ENCODE measurements at places on chromosomes 2 and 18.
A peak's percentile ranks its signal among the peaks of the same experiment; 100 is the strongest.

GRCh38 chr2:241224018-241224850 lies 35.8 kb downstream of the ANO7 start:
- DNase-seq: no peak

- DNase-seq: no peak
These were observed 8.4 kb downstream of the MYOM1 start for GRCh38 chr18:3211236-3211992.

DNA sequence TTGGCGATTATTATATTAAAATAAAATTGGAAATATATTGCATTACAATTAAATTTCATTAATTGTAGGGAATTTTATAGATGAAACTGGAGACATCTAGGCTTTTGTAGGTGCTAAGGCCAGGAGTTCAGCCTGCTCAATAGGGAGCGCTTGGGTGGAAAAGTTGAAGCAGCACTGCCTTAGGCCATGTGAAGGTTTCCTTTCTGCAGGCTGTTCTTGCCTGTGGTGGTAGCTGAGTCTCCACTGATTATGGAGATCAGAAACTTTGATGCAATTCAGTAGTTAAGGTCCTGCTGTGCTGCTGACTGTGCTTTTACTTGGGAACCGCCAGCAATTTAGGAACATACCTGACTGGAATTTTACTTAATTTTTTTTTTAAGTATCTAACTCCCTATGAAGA lies 179.9 kb upstream of the BOD1L2 start:
- no peak for DNase-seq

GRCh38 chr2:170883683-170884082 lies 45.4 kb upstream of the GORASP2 start:
- no peak for DNase-seq

GRCh38 chr2:39050109-39050508 lies 70.7 kb downstream of the SOS1 start:
- DNase-seq: no peak

DNA sequence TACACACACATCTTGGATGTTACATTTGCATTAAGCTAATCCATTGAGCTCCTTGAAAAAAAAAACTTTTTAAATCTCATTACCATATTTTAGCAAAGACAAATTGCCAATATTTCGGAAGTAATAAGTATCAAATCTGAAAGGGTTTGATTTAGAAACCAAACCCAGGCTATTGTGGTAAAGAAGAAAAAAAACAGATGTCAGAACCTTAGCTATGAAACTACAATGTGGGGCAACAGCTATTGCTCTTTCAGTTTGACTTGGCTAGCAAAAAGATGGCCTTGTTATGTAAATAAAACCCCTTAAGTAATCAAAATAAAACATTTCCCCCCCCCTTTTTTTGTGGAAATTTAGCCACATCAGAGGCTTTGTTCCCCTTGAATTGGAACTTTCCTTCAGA lies 41.2 kb upstream of the REG3A start:
- DNase-seq: no peak

- DNase-seq: no peak
These were observed 121.3 kb downstream of the NDUFA10 start for GRCh38 chr2:239903803-239904202.

- no peak for DNase-seq
These were observed 12.1 kb downstream of the ANKRD23 start for GRCh38 chr2:96831679-96832078.

GRCh38 chr2:50746526-50746925 lies 285.4 kb downstream of the NRXN1 start:
- DNase-seq: no peak

- peak; percentile 4 for DNase-seq
These were observed 45.1 kb downstream of the SLC9A2 start for GRCh38 chr2:102664471-102664909.

- no peak for DNase-seq
These were observed 154.2 kb downstream of the MIB1 start for GRCh38 chr18:21894619-21895367.

DNA sequence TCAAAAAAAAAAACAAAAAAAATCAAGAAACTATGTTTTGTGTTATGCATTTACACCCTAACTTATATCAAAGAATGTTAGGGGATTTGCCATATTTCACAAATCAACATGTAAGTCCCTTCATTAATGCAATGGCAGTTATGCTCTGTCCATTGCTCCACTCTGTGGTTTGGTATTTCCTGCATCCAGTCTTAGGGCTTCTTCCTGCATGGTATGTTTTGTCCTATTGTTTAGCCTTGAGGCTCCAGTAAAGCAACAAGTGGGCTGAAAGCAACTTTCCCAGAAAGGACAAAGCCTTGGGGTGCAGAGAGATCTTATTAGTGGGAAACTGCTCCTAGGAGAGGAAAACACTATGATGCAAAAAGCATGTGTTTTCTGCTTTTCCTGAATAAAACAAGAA lies 474.1 kb downstream of the IRS1 start:
- no peak for DNase-seq

- DNase-seq: no peak
These were observed 19.1 kb upstream of the INO80D start for GRCh38 chr2:206105038-206105437.

GRCh38 chr2:30254685-30255001 lies 23.3 kb downstream of the LBH start:
- DNase-seq: no peak

DNA sequence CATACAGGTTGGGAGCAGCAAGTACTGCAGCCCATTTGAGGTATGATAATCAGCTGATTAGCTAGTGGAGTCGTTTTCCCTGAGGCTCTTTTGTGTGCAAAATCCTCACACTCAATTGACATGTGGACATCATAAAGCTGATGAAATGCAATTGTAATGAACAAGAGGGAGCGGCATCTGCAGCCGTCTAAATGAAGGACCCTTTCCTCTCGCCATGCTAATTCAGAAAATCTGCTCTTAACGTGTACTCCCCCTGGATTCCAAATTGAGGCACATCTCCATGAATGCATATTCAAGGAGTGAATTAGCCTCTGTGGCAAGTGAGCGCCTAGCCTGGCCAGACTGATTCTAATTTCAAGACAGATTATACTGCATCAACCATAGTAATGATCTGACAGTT lies 260.9 kb upstream of the ATP5MC3 start:
- DNase-seq: no peak

DNA sequence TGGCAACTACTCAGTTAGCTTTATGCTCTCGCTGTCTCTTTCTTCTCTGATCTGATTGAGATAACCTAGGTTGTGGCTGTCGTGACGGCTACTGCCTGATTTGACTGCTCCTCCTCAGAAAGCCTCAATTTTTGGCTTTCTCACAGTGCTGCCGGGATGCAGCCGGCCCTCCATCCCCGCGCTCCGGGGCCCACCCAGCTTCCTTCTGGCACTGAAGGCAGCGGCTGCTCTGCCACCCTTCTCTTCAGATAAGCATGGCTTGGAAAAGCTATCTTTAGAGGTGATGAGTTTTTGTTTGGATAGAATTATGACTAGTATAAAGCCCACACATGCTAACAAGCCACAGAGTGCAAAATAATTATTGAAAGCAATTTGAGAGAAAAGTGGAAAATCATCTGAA lies 102.5 kb downstream of the DPP4 start:
- no peak for DNase-seq

DNA sequence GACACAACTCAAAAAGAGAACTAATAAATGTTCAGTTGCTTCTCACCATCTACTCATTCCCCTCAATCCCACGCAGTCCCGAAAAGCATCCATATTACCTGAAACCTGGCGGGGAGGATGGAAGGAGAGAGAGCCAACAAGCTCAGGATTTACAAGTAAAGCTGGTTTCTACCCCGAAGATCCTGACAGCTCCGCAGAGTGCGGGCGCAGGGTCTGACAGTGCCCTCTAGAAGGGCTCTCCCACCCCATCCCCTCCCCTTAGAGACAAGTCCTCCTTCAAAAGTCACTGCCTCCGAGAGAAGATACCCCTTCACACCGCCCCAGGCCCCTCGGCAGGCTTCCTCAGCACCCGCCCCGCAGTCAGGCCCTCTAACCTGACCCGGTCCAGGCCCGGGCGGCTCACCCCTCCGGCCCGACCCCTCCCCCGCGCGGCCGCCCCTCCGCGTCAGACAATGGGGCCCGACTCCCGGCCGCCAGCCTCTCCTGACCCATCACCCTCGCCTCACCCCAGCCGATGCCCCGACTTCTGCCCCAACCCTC lies 550 bp downstream of the RAB1A start:
- DNase-seq: peak; percentile 4

- no peak for DNase-seq
These were observed 56.5 kb downstream of the SERPINB8 start for GRCh38 chr18:64026350-64026749.
